Fibroblast of villous mesenchyme (primary cell): ENCODE measurements at places on chromosomes 4 and X.
A peak's percentile ranks its signal among the peaks of the same experiment; 100 is the strongest.

DNA sequence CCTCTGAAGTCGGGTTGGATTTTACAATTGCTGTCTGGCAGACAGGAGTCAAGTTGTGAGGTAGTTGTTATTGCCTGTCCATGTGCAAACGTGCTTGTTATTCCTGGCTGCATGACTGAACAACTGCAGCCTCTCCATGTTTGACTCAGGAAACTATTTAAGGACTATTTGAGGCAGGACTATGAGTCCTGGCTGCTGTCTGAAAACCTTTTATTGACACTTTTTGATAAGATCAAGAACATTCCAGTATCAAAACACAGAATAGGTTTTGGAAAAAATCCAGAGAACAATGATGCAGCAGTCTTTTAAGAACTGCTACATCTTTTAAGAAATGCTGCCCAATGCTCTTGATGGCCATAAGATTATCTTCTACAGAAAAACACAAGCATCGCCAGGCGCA lies 10.0 kb upstream of the SPRY1 start:
- peak; percentile 60 for DNase-seq

- DNase-seq: peak; percentile 1
These were observed 62.2 kb upstream of the FRMPD4 start for GRCh38 chrX:12076046-12076445.

DNA sequence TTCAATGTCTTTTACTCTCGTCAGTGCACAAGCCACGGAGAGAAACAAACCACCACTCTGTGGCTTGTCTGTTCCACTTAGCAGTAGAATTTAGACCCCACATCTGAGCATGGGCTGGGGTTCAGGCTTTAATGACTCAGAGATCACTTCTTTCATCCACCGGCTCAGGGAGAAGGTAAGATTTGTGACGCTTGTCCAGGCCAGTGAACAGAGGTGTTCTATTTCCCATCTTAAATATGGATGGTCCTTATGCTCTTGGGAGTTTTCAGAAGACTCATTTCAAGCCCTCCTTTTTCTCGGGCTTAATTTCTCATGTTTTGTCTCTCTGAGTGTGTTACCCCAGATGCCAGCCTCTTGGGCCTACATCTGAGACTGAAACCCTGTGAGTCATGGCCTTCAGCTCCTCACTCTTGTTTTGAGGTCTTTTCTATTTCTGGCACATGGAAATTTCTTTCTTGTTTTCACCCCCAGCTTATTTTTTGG lies 127.4 kb upstream of the SFRP2 start:
- DNase-seq: no peak

- no peak for DNase-seq
These were observed 138.3 kb downstream of the PCDH10 start for GRCh38 chr4:133287396-133287795.

GRCh38 chr4:71009086-71009485 lies 15.6 kb downstream of the DCK start:
- no peak for DNase-seq

- DNase-seq: no peak
These were observed 77.6 kb downstream of the AFF1 start for GRCh38 chr4:87012265-87012953.

DNA sequence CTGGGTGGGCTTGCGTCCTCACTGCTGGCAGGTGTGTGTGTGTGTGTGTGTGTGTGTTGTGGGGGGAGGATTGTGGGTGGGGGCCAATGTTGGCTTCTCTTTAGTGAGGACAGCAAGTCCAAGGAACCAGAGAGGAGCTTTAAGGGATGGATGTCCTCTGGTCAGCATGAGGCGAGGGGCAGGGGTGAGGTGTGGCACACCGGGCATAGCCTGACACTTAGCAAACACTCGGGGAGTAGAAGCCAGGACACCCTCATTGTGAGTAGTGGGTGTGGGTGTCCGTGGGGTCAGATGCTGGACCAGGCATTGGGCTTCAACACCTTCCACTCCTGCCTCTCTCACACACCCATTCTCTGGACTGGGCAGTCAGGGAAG lies 2.8 kb downstream of the SORCS2 start:
- DNase-seq: no peak

- DNase-seq: no peak
These were observed 56.3 kb upstream of the LNX1 start for GRCh38 chr4:53647547-53647946.

DNA sequence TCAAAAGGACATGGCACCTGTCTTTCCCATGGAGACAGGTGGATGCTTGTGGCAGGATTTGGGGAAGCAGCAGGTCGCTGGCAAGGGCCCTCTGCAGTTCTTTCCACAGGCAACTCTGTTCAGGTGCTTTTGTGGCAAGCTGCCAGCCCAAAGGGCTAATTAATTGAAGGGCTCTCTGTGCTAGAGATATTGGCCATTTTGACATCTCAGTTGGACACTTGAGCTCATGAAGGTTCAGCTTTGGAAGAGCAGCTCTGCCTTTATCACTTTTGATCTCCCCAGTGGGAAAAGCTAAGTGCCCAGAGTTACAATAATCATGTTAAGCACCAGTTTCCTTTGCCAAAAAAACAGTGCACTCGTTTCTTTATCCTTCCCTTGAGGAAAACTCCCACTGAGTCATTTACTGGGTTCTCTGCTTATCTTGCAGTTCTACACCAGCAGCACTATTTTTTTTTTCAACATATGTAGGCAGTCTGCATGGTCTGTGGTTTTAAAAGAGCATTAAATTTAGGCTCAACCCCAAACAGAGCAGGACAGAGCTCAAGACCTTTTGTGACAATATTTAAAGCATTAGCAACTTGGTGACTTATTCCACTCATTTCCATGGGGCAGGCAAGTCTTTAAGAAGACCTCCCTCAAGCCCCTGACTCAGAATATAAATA lies 336.4 kb upstream of the RASGEF1B start:
- DNase-seq: no peak
